Psoas muscle (tissue), 8 donors: ENCODE measurements at places on chromosomes 16 and 17. TPM values are rescaled to one million over a fixed set of nuclear protein-coding genes. Genes with fewer than 3 reads are reported as not detected.

DNA sequence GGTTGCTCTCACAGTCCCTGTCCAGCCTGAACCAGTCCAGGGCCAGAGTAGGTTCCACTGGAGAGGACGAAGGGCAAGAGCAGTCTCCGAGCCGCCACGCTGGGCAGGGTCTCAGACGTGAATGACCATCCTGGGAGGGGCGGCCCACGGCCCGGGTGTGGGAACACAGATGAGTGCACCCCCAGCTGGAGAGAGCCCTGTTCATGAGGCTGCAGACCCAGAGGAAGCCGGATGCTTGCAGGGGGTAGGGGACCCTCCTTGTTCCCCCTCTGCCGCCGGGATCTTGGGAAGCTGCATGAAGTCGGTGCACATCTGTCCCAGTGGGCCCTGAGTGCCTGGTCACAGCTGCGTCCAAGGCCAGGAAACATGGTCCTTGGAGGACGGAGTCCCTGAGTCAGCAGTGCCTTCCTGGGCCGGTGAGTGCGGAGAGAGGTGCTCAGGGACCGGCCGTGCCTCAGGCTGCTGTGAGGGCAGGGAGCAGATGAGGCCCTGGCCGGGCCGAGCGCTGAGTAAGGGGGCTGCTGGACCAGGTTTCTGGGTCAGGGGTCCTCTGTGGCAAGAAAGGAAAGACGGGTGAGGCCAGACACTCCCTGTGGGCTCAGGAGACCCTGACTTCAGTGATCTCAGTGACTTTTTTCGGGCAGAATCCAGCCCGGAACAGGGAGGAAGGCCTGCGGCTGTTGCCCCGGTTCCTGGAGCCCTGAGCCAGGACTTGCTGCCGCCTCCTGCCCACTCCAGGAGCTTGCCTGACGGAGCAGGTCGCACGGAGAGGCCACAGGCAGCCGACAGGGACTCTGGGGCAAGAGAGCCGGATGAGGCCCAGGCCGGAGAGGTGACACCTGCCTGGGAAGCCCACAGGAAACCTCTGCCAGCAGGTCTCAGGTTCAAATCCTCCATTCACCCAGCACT, 45.8 kb downstream of the ACTG1 start:
- no peak for DNase-seq
- no peaks in the 10 kb centered on the region for H3K27me3 ChIP-seq
- H3K36me3 ChIP-seq: peaks cover 21% of the 10 kb centered on the region
- no peak overlapping the region for H3K4me3 ChIP-seq
- no peak overlapping the region for H3K27ac ChIP-seq

The TMC7 gene
- polyA plus RNA-seq: 0.46 TPM

DNA sequence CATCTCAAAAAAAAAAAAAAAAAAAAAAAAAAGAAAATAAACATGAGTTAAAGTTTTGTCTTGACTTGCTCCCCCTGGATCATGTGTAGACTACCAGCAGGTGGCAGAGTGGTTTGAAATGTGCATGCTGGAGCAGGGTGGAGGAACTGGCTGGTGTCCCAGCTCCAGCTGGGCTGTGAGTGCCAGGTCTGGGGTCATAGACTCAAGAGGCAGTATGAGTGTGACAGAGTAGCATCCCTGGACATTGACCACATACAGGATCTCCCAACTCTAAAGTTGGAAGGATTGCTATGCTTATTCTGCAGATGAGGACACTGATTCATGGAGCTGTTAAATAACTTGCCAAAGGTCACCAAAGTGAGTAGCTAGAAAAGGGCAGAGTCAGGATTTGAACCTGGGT, 198.0 kb upstream of the MPHOSPH6 start:
- H3K4me1 ChIP-seq: no peaks in the 10 kb centered on the region
- H3K36me3 ChIP-seq: no peaks in the 10 kb centered on the region

The TMEM94 gene
- 29.6 TPM for polyA plus RNA-seq

DNA sequence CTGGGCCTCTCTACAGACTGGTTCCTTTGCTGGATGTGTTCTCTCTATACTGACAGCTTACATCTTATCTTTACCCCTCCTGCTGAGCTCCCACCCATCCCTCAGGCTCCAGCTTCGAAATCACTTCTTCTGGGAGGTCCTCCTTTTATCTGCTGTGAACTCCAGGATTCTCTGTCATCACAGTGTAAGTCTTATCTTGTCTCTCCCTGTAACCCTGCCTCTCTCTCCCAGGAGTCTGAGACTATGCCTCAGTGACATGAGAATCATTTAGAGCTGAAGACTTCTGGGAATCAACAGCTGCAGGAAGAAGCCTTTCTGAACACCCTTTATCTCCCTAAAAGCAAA, 148.1 kb upstream of the HS3ST3A1 start:
- DNase-seq: no peak
- H3K4me3 ChIP-seq: no peak overlapping the region
- H3K27ac ChIP-seq: no peak overlapping the region
- no peaks in the 10 kb centered on the region for H3K36me3 ChIP-seq
- no peaks in the 10 kb centered on the region for H3K27me3 ChIP-seq

The NXPH3 gene
- polyA plus RNA-seq: 0.39 TPM

DNA sequence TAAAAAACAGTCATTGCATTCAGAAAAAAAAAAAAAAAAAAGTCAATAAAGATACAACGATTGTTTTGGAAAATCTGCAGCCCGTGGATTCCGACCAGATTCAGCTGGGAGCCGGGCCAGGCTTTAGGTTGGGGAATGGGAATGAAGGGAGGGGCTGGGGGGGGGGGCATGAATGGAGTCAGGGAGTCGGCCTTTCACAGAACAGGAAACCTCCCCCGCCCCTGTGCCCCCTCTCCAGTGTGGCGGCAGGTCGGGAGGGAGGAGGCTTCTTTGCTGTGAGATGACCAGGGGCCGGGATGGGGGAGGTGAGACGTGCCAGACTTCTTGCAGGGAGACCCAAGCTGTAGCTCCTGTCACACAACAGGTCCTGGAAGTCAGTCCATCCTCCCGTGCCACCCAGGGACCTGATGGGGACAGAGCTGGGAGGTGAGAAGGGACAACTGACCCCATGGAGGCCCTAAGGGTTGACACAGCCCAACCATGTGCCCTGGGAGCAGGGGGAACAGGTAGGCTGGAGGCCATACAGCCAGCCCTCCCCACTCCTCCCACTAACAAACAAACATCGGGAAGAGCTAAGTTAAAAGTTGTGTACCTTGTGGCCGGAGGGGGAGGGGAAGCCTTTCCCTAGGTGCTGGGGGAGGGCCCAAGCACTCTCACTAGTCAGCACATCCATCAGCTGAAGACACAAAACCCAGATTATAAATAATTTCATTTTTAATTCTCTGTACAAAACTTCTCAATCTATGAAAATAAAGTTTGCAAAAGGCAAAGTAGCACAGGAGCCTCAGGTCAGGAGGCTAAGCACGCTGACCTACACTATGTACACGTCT, 25.2 kb downstream of the SREBF1 start:
- peaks cover 52% of the 10 kb centered on the region for H3K36me3 ChIP-seq
- DNase-seq: no peak
- H3K27ac ChIP-seq: no peak overlapping the region
- H3K4me3 ChIP-seq: no peak overlapping the region
- H3K4me1 ChIP-seq: peaks cover 34% of the 10 kb centered on the region

DNA sequence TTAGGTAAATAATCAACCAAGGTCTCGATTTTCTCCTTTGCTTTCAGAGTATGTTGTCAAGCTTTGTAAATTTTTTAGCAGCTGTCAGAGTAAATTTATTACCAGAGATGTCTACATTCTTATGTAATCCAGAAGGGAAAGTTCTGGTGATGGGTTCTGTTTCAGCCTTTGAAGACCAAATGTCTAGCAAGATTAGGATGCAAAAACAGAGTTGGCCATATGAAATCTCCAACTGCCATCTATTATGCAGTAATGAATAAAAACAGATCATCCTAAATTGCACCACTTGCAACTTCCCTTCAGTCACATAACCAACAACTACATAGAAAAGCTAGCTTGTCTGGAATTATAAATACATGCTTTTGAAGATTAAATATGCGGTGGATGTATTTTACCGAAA, 826.8 kb upstream of the KIF2B start:
- no peak for DNase-seq
- no peak overlapping the region for H3K4me3 ChIP-seq
- no peaks in the 10 kb centered on the region for H3K4me1 ChIP-seq
- no peak overlapping the region for H3K27ac ChIP-seq

The USP22 gene
- polyA plus RNA-seq: 80.5 TPM

DNA sequence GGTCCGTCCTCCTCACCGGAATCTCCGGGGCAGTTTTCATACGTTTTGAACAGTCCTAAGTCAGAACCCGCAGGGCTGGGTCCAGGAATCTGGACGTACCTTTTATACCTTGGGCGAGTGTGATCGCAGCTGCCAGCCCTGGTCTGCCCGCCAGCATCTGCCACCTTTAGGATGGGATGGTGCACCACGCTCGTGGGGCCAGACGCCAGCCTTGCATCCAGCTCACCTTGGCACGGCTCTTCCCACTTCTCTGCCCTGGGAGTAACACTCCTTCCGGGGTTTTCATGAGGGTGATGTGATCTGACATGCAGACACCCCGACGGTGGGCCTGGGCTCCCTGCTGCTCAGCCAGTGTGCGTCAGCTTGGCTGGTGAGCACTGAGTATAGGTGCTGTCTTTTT, 66.6 kb upstream of the ZNF469 start:
- H3K4me3 ChIP-seq: no peak overlapping the region
- H3K27me3 ChIP-seq: no peaks in the 10 kb centered on the region
- DNase-seq: no peak
- no peak overlapping the region for H3K27ac ChIP-seq
- no peaks in the 10 kb centered on the region for H3K4me1 ChIP-seq
- H3K36me3 ChIP-seq: no peaks in the 10 kb centered on the region

DNA sequence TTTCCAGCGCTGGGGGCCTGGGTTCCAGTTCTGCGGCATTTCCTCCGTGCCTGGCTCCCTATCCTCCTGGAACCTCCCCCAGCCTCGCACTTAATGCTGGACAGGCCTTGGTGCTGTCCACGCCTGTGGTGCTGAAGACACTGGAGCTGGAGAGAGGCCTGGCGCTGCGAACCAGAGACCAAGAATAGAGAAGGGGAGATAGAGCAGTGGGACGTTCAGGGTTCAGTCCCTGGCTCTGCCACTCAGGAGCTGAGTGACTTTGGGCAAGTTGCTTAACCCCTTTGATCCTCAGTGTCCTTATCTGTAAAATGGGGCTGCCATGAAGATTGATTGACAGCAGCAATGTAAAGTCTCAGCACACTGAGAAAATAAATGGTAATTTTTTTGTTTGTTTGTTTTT, 11.9 kb downstream of the SBK1 start:
- H3K27ac ChIP-seq: no peak overlapping the region
- H3K36me3 ChIP-seq: no peaks in the 10 kb centered on the region
- no peaks in the 10 kb centered on the region for H3K27me3 ChIP-seq
